ENCODE measurements at places on chromosomes 6 and 20.

- DNase-seq: no peak
Measured at GRCh38 chr20:47438464-47439381, 63.0 kb upstream of the NCOA3 start.

DNA sequence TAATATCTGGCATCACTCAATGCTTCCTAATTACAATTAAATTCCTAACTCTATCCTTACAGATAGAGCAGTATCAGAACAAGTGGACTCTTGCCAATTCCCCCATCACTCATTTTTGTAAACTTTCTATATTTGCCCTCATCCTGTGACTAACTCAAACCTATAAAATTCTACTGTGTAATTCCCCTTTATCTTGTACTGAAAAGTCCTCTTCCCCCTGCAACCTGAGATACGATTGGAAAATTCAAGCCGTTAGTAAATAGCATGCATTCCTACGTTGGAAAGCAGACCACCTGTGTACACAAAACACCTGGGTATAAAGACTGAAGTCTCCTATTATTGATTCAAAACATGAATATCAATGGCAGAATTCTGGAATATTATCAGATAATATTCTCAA, 70.4 kb upstream of the KCNQ5 start:
- no peak for DNase-seq

DNA sequence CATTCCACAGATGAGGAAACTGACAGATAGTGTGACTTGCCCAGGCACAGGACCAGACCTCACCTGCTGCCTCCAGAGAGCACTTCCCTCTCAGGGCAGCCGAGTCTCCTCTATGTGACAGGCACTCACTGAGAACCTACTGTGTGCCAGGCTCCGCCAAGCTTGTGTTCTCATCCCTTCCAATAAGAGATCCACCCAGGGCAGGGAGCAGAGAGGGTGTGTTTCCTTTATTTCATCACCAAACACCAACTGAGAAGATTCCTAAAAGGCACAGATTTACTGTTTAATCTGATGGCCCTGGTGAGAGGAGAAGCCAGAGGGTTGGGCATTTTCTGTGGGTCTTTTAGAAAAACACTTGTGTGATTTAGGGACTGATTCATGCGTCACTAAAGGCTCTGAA, 20.5 kb downstream of the SIRPA start:
- no peak for DNase-seq

DNA sequence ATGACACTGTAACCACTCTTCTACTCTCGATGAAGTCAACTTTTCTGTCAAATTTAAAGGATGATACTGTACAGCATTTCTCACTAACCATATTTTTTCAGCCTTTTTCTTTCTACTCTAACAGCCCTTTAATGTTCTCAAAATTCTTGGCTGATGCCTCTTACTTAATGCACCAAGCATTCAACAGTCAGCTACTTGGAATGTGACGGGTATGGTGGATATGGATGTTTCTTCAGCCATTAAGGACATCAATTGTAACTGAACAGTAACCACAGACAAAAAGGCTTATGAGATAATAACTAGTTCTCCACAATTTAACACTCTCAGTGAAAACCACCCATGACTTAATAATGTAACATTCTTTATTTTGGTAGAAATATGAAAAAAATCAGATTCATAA, 467.2 kb upstream of the ZNF337 start:
- no peak for DNase-seq

Measured in WERI-Rb-1 (cell line).